ENCODE measurements at places on chromosomes 12 and 14.
A peak's percentile ranks its signal among the peaks of the same experiment; 100 is the strongest.

DNA sequence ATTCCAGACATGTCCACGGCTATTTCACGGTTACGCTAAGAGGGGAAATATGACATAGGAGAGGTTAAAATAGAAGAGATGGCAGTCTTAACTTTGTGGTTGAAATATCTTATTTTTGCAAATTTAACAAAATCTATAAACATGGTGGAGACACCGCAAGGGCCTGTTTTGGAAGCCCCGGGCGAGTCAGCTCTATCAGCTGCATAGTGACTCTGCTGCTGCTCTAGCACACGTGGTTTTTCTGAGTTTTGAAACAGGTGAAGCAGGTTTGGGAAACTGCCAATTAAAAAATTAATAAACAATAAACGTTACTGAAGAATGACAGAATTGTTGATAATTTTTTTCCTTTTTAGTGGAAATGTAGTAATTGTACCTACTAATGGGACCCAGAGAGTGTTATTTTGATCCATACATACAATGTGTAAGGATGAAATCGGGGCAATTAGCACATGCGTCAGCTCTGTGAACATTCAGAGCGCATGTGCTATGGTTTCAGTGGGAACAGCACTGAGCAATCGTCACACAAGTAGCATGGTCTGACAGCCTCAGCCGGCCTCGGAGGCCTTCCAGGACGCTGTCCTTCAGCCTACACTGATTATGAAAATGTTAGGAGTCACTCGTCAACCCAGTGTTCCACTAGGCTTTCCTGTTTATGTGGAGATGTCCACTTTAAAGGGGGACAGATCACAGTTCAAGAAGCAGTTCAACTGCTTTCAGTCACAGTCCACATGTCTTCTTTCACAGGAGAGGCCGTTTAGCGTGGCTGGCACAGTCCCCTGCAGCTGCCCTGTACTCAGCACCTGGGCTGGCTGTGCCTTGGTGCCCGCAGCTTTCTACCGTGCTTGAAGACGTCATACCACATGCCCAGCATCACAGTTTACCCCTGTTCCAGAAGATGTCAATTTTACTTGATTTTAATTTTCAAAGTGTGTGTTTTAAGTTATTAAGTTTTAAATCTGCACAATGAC is 51.8 kb downstream of the MOK start:
- DNase-seq = no peak

GRCh38 chr14:56088941-56089340 is 29.3 kb upstream of the PELI2 start:
- no peak for DNase-seq

DNA sequence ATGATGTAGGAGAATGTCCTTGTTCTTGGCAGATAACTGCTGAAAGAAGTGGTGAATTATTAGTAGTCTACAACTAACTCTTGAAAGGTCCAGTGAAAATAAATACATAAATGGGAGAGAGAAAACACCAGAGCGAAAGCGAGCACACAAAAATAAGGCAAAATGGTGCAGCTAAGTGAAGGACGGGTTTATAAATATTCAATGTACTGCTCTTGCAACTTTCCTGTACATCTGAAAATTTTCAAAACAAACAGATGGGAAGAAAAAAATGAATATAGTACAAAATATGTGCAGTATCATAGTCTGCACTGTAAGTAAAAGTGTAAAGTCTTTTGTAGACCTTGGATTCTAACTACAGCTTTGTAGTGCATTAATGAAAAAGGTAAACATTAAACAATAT is 1.3 kb downstream of the MOK start:
- DNase-seq = no peak

- no peak for DNase-seq
Measured at GRCh38 chr14:106390401-106390800, 864.0 kb downstream of the TMEM121 start.

- peak; percentile 95 for DNase-seq
Measured at GRCh38 chr12:106760184-106760531, 14.3 kb upstream of the RIC8B start.

DNA sequence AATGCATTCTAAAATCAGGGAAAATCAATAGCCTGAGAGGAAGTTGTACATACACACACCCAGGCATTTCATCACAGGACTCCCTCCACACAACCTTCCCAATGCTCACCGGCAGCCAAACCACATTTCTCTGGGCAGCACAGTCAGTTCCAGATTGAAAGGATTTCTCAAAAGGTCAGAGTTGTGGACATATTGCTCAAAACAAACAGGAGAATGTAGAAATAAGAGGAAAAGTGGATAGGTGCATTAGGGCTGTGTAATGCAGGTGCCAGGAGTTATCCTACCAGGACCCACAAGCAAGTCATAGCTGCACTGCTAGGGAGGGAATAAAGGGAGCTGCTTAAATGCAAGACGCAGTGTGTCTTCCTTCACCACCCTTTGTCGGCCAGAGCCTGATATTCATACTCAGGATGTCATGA is 62.9 kb downstream of the GCH1 start:
- DNase-seq = no peak

DNA sequence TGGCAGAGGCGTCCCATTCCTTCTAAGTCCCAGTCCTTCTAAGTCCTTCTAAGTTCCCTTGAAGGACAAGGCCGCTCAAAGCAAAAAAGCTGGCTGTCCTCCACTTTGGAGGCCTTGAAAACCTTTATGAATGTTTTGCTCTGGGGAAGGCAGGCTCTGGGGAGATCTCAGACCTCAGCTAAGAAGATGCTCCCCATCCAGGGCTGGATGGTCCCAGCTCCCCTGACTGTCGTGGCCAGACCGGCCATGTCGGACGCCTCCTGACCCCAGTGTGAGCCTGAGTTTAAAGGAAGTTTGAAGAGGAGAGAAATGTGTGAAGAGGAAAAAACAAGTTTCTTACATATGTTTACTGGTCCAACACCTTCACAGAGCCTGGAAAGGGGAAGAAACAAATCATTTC is 5.9 kb downstream of the KRT84 start:
- DNase-seq = no peak

DNA sequence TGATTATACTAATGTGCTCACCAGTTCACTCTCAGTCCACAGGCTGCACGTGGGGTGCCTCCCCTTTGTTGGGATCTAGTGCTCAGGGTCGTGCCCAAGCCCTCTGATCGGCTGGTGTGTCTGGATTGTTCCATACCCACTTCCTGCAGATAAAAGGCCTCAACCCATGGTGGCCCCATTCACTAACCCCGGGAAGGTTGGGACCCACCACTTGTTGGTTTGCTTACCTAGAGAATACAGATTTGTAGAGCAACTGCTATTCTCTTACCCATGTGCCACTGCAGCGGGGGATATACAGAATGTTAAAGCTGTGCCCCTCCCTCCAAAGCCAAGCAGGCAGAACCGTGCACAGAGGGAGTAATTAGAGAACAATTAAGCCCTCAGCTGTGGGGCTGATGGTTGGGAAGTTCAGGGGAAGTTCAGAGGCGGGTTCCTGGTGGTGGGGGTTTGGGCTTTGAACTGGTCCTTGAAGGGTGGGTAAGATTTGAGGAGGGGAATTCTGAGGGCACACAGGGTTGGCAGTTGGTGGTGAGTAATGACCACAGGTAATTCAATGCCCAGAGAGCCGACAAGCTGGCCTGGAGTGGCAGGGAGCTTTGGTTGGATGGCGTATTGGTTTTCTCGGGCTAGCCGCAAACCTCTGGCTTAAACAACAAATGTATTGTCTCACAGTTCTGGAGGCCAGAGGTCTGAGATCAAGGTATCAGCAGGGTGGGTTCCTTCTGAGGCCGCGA is 68.8 kb downstream of the ADCK1 start:
- no peak for DNase-seq

- DNase-seq = no peak
Measured at GRCh38 chr12:95529693-95530225, 21.5 kb downstream of the USP44 start.

DNA sequence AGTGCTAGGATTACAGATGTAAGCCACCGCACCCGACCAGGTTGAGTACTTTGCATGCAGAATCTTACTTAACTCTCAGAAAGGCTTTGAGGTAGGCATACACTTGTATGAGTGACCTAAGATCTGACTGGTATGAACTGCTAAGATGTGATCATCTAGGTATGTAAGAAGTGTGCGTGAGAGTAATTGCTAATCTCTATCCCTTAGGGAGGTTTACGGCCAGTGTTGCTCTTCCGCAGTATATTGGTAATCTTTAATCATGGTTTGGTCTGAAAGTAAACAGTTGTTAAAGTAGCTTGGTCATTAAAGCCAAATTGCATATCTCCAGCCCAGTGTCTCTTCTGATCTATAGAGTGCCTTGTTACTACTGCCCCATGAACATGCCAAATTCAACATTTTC is 7.8 kb downstream of the UNG start:
- no peak for DNase-seq

GRCh38 chr12:110615171-110615570 is 1.2 kb downstream of the TCTN1 start:
- DNase-seq = no peak

DNA sequence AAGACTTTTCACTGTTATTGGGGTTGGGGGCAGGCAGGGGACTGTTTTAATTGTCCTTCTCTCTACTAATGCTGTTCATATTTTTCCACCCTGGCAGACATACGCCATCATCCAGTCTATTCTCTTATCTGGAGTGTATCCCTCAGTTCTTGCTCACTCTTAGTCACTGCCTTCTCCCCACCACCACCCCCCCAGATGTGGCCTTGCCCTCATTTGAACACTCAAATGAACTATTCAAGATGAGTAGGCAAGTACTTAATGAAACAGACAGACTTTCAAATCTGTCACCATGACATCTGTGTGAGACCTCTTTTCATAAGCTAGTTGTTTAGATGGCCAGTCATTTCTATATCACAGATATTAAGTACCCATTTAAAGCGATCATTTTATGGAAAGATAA is 10.1 kb downstream of the NUDT4 start:
- no peak for DNase-seq

GRCh38 chr14:92967346-92967926 is 44.5 kb downstream of the CHGA start:
- DNase-seq = no peak

DNA sequence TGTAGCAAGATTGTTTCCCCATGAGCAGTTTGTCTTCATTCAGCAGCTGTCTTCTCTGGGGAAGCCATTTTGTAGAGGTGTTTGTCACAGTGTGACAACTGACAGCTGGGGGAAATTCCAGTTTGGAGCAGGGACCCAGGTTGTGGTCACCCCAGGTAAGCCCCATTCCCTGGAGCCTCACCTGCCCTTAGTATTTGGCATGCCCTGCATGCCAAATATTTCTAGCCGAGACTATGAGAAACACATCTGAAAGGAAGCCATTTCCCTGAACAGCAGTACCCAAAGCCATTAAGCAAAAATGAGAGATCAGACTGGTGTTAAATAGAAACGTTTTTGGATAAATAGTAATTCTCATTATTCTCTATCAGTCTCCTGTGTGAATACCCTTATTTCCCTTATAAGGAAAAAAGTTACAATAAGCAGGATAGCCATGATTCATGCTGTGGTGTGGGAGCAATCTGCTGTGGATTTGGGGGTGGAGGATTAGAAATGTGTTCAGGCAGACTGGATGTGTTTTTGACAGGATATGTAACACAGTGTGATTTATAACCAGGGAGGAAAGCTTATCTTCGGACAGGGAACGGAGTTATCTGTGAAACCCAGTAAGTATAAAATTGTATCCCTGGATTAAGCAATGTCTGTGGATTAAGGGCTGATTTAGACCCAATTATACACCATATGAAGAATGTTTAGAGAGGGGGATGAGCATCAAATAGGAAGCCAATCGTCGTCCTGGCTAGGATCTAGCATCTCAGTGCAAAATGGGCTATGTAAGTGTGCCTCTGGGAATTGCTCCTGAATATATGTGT is 68.9 kb downstream of the DAD1 start:
- DNase-seq = peak; percentile 85

- DNase-seq = no peak
Measured at GRCh38 chr14:21863289-21863688, 189.7 kb upstream of the OR4E1 start.

DNA sequence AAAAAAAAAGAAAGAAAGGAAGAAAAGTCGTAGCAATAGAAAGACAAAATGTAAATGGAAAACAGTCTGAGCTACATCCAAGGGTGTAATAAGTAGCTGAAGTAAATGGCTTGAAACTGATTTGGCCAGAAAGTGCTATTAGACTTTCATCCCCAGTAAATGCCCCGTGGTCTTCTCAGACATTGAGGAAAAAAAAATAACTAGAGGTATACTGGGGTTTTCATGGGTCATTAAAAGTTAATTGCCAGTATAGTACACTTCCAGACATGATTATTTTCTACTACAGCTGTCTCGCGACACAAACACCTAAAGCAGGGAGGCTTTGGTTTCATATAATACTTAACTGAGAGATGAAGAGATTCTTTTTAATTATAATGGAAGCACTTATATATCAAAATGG is 271.9 kb downstream of the CPNE8 start:
- DNase-seq = no peak

GRCh38 chr12:101941306-101942249 is 64.2 kb downstream of the DRAM1 start:
- DNase-seq = no peak

GRCh38 chr12:111685322-111685810 is 390 bp downstream of the BRAP start:
- no peak for DNase-seq

GRCh38 chr14:92692822-92693226 is 55.6 kb downstream of the LGMN start:
- peak; percentile 93 for DNase-seq

- no peak for DNase-seq
Measured at GRCh38 chr14:40394634-40395340, 962.6 kb upstream of the FBXO33 start.

GRCh38 chr14:41872931-41873685 is 266.4 kb downstream of the LRFN5 start:
- no peak for DNase-seq

- DNase-seq = no peak
Measured at GRCh38 chr12:63930971-63931370, 86.5 kb downstream of the SRGAP1 start.

Measured in NCI-H524 (cell line).